ENCODE measurements at places on chromosomes 3 and 15. TPM values are rescaled to one million over a fixed set of nuclear protein-coding genes. Genes with fewer than 3 reads are reported as not detected.

Gene ANKRD63
- polyA plus RNA-seq = not detected

Gene CRTAP
- 17.6 TPM for polyA plus RNA-seq

Gene PROS1
- polyA plus RNA-seq = 1.6 TPM

- DNase-seq = no peak
Measured at GRCh38 chr3:160372780-160373179, 26.2 kb downstream of the IFT80 start.

GRCh38 chr3:16467393-16467792, 46.1 kb downstream of the RFTN1 start:
- DNase-seq = no peak

- no peak for DNase-seq
Measured at GRCh38 chr3:39814007-39814406, 4.6 kb downstream of the MYRIP start.
